ENCODE measurements at places on chromosomes 4 and X. TPM values are rescaled to one million over a fixed set of nuclear protein-coding genes. Genes with fewer than 3 reads are reported as not detected.

TBX22 gene
- under 0.01 TPM for total RNA-seq

MAGEA2 gene
- total RNA-seq: not detected

GUCY1A1 gene
- 109 TPM for total RNA-seq

GLUD2 gene
- 0.49 TPM for total RNA-seq

GAB3 gene
- 0.74 TPM for total RNA-seq

NDNF gene
- total RNA-seq: 6.6 TPM

IL15 gene
- total RNA-seq: 0.25 TPM

RNF212 gene
- total RNA-seq: 0.49 TPM

TMPRSS11F gene
- not detected for total RNA-seq

Measured in temporal lobe (tissue), 4 donors.